ENCODE measurements at places on chromosomes 3 and 15.

DNA sequence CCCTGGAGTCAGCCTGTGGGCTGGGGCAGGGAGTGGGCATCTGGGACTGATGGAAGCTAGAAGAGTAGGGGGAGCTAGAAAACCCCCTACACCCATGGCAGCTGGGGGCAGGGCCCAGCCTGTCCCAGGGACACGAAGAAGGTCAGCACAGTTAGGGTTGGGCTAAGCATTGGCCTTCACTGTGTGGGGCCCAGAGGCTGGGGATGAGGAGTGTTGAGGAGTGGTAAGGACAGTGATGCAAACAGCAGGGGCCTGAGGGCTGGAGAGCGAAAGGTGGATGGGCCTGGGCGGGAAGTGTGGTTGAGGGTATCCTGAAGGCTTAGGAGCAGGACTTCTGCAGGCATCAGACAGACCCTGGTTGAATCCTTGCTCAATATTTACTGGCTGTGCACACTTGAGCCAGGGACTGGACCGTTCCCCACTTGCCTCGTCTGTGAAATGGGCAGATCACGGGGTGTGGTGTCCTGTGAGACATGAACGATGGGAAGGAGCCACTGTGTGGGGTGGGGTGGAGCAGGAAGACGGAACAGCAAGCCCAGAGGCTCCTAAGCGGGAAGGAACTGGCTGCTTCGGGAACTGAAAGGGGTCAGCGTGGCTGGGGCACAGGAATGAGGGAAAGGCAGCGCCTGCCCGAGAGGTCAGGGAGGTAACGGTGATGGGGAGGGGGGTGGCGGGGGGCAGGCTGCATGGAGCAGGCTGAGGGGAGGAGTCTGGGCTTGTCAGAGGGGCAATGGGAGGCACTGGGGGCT, 7.3 kb downstream of the PRKCD start:
- no peak for DNase-seq

DNA sequence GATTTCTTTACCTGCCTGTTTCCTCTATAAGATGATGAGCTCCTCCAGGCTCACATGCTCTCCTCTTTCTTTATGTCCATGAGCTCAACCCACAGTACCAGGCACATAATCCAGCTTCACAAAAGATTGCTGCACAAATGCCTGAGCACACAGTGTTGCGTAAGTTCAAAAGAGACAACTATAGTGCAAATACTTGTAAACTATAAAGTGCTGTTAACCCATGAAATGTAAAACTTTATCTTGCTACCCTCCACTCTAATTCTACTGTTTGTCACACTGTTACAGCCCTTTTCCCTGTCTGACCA, 101.0 kb upstream of the LPP start:
- no peak for DNase-seq

DNA sequence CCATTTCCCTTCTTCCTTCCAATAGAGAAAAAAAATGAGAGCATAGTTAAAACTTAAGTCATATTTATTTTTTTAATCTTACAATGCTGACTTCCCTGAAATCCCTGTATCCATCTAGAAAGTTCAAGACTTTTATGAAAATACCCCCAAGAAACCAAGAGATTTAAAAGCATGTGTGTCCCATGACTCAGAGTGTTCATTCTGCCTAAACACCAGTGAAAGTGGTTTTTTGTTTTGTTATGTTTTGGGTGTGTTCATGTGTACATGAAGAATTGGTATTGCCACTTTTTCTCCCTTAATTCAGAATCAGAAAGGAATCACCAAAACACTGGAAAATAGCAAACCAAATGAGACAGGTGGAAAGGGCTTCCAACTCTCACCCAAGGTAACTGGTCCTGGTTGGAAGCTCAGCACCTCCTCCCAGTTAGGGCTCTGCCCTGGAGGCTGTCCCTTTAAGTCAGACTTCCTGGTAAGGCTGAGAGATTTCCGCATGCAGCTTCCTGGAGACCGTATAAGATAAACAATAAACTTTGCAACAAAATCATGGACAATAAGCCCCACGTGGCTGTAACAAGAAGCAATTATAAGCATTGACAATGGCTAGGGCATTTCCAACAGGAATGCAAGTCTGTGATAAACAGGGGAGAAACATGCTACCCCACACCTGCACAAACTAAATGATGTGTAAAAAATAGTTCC, 121.9 kb upstream of the ARHGEF3 start:
- peak; percentile 81 for DNase-seq

GRCh38 chr3:166100730-166101129, 263.5 kb upstream of the BCHE start:
- no peak for DNase-seq

GRCh38 chr3:117303443-117303842, 593.9 kb downstream of the TUSC7 start:
- no peak for DNase-seq

- DNase-seq, result no peak
These were observed 146.9 kb downstream of the CD47 start for GRCh38 chr3:107943786-107944523.

- peak; percentile 17 for DNase-seq
These were observed 1.5 kb downstream of the CRBN start for GRCh38 chr3:3177861-3178497.

GRCh38 chr15:74869726-74870407, 3.3 kb downstream of the SCAMP2 start:
- DNase-seq, result peak; percentile 42

- DNase-seq, result no peak
These were observed 19.5 kb downstream of the SETMAR start for GRCh38 chr3:4322635-4323034.

DNA sequence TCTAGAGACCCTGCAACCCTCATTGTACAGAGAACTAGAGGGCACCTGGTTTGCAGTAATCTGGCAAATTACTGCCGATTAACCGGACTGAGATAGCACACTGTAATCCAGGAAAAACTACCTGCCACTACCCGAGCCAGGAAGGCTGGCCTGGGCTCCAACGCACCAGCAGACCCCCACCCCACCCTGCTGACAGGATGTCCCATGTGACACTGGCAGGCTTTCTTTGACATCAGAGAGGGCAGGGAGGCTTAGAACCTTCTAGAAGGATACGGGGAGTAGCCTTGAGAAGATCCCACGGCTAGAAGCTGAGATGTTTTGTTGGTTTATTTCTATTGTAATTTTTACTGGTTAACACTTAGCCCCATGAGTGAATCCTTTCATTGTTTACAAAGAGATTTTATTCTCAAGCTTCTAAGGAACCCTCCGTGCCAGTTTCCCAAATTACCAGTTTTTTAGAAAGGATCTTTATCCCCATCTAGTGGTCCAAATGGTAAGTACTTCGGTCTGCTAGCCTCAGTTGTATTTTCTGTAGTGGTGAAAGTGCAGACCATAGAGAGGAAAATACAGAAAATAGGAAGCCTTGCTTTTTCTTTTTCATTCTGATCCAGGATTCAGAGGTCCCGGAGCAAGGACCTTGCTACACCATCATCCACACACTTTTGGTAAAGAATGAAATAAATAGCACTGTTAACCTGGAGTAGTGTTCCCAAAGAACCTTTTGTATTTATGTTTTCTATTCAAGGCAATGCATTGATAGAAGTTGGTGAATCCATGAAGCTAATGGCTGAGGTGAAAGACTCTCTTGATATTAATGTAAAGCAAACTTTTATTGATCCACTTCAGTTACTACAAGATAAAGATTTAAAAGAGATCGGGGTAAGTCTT, 81.9 kb upstream of the ADAMTSL3 start:
- no peak for DNase-seq

- no peak for DNase-seq
These were observed 347 bp downstream of the HACL1 start for GRCh38 chr3:15601046-15601398.
